Nephron progenitor cell (in vitro differentiated cells): ENCODE measurements at places on chromosomes 2 and 18.
A peak's percentile ranks its signal among the peaks of the same experiment; 100 is the strongest.

DNA sequence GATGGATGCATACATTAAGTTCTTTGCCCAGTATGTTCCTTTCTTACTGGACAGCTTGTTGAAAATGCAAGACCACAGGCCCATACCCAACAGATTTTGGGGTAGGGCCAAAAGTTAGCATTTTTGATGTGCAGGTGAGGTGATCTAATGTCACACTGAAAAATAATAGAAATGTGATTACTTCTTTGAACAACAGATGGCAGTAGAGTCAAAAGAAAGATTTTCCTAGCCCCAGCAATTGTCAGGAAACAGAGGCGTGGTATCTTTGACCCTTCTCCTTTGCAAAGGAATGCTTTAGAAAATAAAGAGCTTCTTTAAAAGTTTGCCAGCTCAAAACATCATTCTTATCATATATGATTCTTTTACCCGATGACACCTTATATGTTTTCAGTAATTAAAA lies 343.6 kb upstream of the SYT4 start:
- DNase-seq: peak; percentile 5

DNA sequence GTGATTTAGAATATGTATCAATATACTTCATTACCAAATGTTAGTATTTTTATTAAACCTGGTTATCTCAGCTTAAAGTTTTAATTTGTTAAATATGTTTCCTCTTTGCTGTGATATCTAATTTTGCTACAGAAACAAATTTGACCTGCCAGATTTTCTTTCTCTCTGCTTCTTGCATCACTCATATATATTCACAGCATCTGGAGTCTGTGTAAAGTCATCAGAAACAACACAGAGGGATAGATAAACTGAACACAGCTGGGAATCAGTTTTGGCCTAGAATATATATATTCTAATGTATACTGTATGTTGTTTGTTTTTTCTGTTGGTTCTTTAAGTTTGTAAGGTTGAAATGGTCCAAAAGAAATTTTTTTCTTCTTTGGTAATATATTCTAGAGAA lies 8.5 kb downstream of the PSMD14 start:
- no peak for DNase-seq

DNA sequence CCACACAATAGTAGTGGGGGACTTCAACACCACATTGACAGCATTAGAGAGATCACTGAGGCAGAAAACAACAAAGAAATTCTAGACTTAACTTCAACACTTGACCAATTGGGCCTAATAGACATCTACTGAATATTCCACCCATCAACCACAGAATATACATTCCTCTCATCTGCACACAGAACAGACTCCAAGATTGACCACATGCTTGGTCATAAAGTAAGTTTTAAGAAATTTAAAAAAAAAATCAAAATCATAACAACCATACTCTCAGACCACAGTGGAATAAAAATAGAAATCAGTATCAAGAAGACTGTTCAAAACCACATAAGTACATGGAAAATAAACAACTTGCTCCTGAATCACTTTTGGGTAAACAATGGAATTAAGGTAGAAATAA lies 9.0 kb upstream of the FLACC1 start:
- DNase-seq: no peak

DNA sequence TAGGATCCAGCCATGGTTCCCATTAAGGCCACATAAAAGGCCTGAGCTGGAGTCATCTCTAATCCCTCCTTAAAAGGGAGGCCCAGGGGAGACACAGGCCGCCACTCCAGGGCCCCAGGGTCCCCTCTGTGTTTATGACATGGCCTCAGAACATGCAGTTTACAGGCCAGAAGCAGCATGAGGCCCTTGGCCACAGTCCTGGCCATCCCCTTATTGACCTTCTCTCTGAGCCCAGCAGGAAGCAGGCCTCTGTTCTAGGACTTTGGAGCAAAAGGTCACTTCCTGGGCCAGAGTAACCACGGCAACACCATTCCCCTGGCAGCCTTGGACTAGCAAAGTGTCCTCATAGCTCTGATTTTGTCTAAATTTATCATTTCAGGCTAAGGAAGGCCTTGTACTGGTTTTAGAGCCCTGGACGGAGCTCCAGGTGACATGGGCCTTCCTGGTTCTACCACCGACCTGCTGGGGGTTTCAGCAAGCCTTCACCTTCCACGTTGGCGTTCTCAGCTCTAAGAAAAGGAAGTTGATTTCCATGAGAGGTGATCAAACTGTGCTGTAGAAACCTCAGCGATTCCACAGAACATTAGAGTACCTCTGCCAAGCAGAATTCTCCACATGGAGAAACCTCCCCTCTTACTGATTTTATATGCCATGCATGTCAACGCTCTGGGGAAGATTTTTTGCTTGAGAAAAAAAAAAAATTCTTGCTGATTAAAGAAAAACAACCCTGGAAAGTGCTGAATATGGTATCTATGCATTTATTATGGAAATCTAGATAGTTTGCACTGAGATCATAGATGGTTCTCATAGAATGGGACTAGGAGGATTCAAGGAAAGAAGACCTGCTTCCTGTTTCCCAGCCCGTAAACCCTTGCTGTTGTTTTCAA lies 53.7 kb downstream of the HS1BP3 start:
- DNase-seq: peak; percentile 41

- no peak for DNase-seq
Measured at GRCh38 chr2:71822463-71822862, 325.2 kb downstream of the CYP26B1 start.

- no peak for DNase-seq
Measured at GRCh38 chr18:66825347-66825746, 221.5 kb upstream of the CDH19 start.

DNA sequence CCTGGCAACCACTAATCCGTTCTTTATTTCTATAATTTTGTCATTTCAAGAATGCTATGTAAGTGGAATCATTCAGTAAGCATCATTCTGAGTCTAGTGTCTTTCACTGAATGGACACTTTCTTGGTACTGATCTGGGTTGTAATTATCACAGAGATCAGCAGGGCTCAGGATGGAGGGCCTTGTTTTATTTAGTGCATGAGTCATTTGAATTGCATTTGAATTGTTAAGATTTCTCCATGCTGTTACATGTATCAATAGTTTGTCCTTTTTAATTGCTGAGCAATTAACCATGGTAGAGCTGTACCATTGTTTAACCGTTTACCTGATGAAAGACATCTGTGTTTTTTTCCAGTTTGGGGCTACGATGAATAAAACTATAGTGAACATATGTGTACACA lies 256.4 kb downstream of the THSD7B start:
- DNase-seq: no peak

GRCh38 chr2:231648579-231649174 lies 56.0 kb downstream of the TEX44 start:
- peak; percentile 74 for DNase-seq

- no peak for DNase-seq
Measured at GRCh38 chr18:48203961-48204666, 205.1 kb downstream of the ZBTB7C start.

- no peak for DNase-seq
Measured at GRCh38 chr18:42893977-42894376, 221.5 kb downstream of the RIT2 start.

- no peak for DNase-seq
Measured at GRCh38 chr18:13923221-13923620, 7.9 kb upstream of the MC2R start.
